ENCODE measurements at places on chromosomes 1 and 21.

DNA sequence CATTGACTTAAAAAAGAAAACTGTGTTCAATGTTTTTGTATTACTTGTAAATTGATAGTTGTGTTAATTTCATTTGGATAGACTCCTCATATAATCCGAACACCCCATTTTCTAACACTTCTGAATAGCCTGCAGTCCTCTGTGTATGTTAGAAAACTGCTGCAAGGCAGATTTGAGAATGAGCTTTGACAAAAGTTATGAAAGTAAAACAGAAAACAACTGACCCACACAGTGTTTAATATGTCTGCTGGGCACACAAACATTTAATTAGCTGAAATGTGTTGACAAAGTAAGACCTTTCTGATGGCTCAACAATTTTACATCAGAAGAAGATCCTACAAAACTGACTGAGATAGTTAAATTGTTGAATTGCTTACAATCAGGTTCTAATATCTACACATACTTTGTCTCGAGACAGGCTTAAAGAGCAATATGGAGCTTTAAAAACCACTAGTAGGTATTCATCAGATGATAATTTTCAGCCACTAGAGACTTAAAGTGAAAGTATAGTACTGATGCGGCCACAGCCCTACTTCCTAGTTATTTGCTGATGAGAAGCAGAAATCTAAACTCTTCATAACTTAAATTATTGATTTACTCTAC, 40.0 kb upstream of the PRMT6 start:
- DNase-seq, result no peak

GRCh38 chr1:56516539-56517252, 62.7 kb downstream of the PLPP3 start:
- DNase-seq, result no peak

GRCh38 chr1:214493126-214493796, 58.1 kb downstream of the PTPN14 start:
- DNase-seq, result no peak

- no peak for DNase-seq
These were observed 37.4 kb downstream of the ZNF496 start for GRCh38 chr1:247294282-247294681.

DNA sequence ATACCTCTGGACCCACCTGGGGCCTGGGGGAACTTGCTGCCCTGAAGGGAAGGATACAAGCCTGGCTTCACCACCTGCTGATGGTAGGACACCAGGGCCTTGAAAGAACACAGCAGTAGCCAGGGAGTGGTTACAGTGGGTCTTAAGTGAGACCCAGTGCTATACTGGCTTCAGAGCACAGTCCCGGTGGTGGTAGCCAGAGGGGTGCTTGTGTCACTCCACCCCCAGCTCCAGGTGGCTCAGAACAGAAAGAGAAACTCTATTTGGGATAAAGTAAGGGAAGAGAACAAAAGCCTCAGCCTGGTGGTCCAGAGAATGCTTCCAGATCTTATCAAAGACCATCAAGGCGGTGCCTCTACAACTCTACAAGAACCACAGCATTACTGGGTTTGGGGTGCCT, 37.2 kb downstream of the VAV3 start:
- no peak for DNase-seq

- no peak for DNase-seq
These were observed 2.1 kb downstream of the TTC39A start for GRCh38 chr1:51328279-51328678.

DNA sequence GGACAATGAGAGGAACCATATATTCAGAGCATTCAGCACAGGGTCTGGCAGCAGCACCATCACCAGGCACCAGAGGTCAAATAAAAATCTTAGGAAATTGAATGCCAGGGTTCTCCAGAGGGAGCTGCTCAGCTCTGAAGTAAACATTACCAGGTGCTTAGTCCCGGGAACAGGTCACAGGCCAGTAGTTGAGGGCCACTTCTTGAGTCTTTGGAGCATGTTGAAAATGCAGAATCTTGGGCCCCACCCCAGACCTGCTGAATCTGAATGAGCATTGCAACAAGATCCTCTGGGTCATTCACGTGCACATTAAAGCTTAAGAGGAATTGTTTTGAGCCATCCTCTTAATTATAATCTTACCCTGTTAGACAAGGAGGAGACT, 33.8 kb downstream of the PHC2 start:
- no peak for DNase-seq

- DNase-seq, result no peak
These were observed 59.2 kb downstream of the TBX15 start for GRCh38 chr1:118928739-118929554.

DNA sequence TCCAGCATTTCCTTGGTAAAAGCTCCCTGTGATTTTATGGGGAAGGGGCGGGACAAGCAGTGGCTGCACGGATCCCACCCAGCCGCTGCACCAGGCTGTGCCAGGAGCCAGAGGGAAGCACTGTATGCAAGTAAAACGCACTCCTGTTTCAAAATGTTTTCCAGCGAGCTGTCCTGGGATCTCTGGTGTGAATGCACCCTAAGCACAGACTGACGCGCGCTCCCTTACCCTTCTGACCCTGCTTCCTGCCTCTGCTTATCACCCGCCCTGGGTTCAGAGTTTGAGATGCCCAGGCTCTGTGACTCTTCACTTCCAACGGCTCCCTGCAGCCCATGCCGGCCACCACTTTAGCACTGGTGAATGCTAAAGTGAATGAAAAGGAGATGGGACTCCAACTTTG, 131.2 kb downstream of the RHOU start:
- DNase-seq, result no peak

GRCh38 chr1:32201011-32201855, 838 bp downstream of the CCDC28B start:
- peak; percentile 87 for DNase-seq

DNA sequence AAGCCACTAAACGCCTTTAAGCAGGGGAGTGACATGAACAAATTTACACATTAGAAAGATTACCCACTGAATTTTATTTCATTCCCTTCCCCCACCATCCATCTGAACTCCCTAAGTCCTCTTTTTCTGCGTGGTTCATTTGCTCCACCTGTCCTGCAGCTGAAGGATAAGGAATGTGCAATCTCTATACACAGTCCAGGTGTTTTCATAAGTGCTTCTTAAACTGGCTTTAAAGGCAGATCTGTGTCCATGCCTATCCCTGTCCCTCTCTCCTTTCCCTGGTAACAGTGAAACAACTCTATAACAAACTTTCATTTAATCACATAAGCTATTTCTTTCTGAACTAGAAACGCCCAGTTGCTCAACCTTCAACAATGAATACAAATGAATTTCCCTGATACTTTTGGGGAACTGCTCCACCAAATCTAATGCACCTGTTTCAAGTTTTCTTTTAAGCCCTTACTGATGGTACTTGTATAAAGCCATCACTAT, 8.4 kb downstream of the GSTM3 start:
- DNase-seq, result no peak

DNA sequence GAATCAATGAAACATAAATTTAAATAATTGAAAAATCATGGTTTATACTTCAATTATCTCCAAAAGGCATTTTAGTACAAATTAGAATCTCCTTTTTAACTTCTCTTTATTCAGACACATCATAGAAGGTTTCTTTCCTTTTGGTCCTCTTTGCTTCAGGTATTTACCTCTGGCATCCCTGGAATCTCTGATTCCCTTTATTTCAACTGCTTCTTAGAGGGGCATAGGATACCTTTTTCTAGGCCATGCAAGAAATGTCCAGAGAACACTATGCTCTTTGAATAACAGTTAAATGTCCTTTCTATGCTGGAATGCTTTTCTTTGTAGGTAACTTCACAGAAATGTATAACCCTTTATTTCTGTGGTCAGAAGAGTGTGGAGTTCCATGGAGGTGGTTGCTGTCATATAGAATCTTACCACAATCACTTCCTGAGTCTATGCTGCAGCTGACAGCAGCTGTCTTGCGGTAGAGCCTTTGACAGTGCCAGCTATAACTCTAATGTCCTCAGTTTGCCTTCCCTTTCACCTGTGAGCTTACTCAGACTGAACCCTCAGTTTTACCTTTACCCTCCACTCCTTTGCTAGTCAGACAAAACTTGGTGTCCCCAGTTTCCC, 8.6 kb downstream of the LAMC2 start:
- DNase-seq, result peak; percentile 19

DNA sequence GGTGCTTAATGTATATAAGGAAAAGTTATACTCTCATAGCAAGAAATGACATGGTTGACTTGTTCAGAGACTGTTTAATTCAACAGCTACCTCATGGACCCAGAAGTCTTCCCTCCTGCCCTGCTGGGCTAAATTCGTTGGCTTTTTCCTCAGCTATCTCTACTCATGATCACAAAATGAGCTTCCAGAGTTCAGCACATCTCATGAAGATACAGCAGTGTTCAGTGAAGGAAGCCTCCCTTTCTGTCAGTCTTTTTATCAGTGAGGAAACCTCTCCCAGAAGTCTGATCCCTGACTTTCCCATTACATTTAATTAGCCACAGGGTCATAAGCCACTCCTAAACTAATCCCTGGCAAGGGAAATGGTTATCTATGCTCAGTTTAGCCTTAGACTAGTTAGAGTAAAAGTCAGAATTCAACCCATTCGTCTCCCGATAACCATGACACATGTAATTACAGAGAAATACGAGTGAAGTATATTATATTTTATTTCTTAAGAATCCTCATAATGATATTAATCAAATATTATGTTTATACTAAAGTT, 97.5 kb downstream of the DENND1B start:
- no peak for DNase-seq
